Activated CD4-positive, alpha-beta memory T cell treated with anti-CD3 and anti-CD28 coated beads, Interleukin-2, amount 10 ng/mL, durations not matched to agents 7 days and 5 days (primary cell): ENCODE measurements at places on chromosomes 13 and 19. TPM values are rescaled to one million over a fixed set of nuclear protein-coding genes. Genes with fewer than 3 reads are reported as not detected.

ZNF418 gene
- 3.0 TPM for total RNA-seq

TMC4 gene
- total RNA-seq, result 2.8 TPM

ZSWIM9 gene
- total RNA-seq, result 7.0 TPM

CACNG7 gene
- not detected for total RNA-seq

FPR2 gene
- not detected for total RNA-seq

- H3K36me3 ChIP-seq, result no peaks in the 10 kb centered on the region
- H3K4me3 ChIP-seq, result no peak overlapping the region
- no peak for DNase-seq
- no peak overlapping the region for H3K27ac ChIP-seq
- H3K27me3 ChIP-seq, result peaks cover 32% of the 10 kb centered on the region
Measured at GRCh38 chr13:107864543-107865317, 350.6 kb downstream of the LIG4 start.

- DNase-seq, result no peak
- H3K4me1 ChIP-seq, result peaks cover 2% of the 10 kb centered on the region
Measured at GRCh38 chr19:51772977-51773376, 12.0 kb downstream of the FPR2 start.

- DNase-seq, result no peak
- H3K27me3 ChIP-seq, result no peaks in the 10 kb centered on the region
- H3K36me3 ChIP-seq, result no peaks in the 10 kb centered on the region
- H3K27ac ChIP-seq, result no peak overlapping the region
Measured at GRCh38 chr19:28857967-28858366, 355.0 kb downstream of the UQCRFS1 start.

- H3K27ac ChIP-seq, result no peak overlapping the region
- no peak for DNase-seq
- no peaks in the 10 kb centered on the region for H3K27me3 ChIP-seq
- H3K36me3 ChIP-seq, result no peaks in the 10 kb centered on the region
- H3K4me1 ChIP-seq, result no peaks in the 10 kb centered on the region
- H3K4me3 ChIP-seq, result no peak overlapping the region
Measured at GRCh38 chr13:80924596-80924995, 583.7 kb upstream of the SPRY2 start.

- no peaks in the 10 kb centered on the region for H3K27me3 ChIP-seq
- H3K27ac ChIP-seq, result no peak overlapping the region
- no peak overlapping the region for H3K4me3 ChIP-seq
- no peaks in the 10 kb centered on the region for H3K4me1 ChIP-seq
- no peak for DNase-seq
Measured at GRCh38 chr13:37608750-37609339, 10.3 kb upstream of the POSTN start.

- no peaks in the 10 kb centered on the region for H3K4me1 ChIP-seq
- peaks cover 16% of the 10 kb centered on the region for H3K27me3 ChIP-seq
- no peaks in the 10 kb centered on the region for H3K36me3 ChIP-seq
- DNase-seq, result no peak
- no peak overlapping the region for H3K4me3 ChIP-seq
Measured at GRCh38 chr13:26837102-26837501, 76.5 kb upstream of the GPR12 start.

- H3K36me3 ChIP-seq, result no peaks in the 10 kb centered on the region
- no peaks in the 10 kb centered on the region for H3K4me1 ChIP-seq
- no peak overlapping the region for H3K27ac ChIP-seq
- no peaks in the 10 kb centered on the region for H3K27me3 ChIP-seq
Measured at GRCh38 chr13:80180740-80181355, 160.1 kb downstream of the SPRY2 start.

DNA sequence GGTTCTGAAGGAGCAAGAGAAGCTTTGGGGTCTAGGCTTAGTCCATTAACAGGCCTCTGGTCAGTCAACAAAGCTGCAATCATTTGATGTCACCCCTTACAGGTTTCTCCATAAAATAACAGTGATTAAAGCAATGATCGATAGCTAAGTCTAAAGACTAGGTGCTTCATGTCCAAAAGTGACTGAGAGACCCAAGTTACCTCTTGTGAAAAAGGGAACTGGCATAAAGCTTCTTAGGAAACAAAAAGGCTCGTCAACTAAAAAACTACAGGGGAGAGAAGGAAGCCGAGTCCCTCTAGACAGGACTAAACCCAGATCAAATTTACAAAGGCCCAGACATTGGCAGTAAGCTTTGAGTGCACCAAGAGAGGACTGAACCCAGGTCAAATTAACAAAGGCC, 2.2 kb downstream of the DCUN1D2 start:
- DNase-seq, result no peak
- peaks cover 4% of the 10 kb centered on the region for H3K36me3 ChIP-seq
- H3K4me3 ChIP-seq, result no peak overlapping the region
- peaks cover 41% of the 10 kb centered on the region for H3K4me1 ChIP-seq
- H3K27ac ChIP-seq, result no peak overlapping the region

GRCh38 chr19:48674921-48675824, 2.4 kb upstream of the NTN5 start:
- no peaks in the 10 kb centered on the region for H3K36me3 ChIP-seq
- DNase-seq, result peak; percentile 76
- peaks cover 5% of the 10 kb centered on the region for H3K4me1 ChIP-seq

DNA sequence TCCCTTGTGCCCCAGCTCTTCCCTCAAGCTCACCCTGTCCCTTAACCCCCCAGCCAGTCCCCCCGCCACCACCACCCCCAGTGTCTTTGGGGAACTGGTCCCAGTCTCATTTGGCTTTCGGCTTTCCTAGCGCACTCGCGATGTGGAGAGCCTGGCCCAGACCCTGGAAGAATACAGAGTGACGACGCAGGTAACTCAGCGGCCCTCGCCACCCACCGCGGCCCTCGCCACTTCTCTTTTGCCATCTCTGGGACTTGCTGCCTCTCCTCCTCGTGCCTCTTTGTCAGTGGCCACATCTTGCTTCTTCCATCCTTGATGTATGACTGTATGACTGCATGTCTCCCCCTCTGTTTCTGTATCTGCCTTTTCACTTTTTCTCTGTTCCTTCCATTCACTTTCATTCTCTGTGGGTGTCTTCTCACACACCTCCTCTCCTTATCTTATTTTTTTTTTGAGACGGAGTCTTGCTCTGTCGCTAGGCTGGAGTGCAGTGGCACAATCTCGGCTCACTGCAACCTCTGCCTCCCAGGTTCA, 15.7 kb downstream of the PTH2 start:
- no peaks in the 10 kb centered on the region for H3K27me3 ChIP-seq
- no peak for DNase-seq
- H3K27ac ChIP-seq, result no peak overlapping the region
- peaks cover 54% of the 10 kb centered on the region for H3K4me1 ChIP-seq
- no peak overlapping the region for H3K4me3 ChIP-seq

DNA sequence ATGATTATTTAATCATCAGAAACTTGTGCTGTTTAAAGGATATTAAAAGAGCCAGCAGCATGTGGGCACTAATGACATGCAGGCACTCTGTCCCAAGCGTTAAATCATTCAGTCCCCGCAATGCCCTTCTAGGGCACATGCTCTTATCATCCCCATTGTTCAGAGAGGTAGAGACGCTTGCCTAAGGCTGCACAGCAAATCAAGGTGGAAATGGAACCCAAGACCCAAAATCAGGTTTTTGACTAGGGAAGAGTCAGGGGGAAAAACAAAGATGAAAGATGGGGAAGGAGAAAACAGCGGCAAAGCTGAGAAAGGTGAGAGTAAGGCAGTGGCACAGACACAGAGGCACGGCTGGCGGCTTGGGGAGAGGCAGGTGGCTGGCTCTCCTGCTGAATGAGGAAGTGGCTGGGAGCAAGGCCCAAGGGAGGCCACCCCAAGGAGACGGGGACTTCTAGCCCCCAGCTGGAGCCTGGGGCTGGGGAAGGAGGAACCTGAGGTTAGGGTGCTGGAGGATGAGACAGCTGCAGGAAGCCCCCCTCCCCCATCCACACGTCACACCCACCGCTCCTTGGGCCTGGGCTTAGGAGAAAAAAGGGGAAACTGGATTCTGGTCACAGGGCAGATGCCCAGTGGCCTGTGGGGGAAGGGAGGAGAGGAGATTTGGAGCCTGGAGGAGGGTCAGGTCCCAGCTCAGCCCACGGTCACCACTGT, 1.0 kb upstream of the TYROBP start:
- H3K36me3 ChIP-seq, result peaks cover 3% of the 10 kb centered on the region
- H3K27ac ChIP-seq, result no peak overlapping the region
- no peak for DNase-seq

DNA sequence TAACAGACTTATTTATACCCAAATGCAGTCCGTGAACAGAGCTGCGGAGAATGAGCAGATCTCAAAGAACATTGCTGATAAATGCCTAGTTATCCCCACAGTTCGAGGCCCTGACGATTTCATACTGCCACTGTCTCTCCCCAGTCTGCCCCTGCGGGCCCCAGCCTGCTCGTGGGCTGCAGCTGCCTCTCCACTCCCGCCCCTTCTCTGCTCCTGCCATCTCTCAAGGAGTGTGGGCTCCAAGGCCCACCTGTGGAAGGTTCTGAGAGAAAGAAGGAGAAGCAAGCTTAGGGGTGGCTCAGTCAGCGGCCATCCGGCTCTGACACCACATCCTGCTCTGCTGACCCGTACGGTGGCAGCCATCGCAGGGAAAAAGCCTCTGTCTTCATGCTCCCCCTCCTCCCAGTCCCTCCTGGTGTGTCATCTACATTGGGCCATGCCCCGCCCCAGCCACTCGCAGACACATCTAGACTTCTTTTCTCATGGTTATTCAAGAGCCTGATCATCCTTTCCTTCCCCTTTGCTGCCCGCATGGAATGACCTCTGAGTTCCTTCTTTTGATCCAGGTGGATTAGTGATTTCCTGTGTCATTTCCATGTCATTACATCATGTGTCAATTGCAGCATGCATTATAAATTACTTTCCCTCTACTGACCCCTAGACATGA, 52.0 kb downstream of the EPS15L1 start:
- peak overlapping the region; percentile 18 for H3K27ac ChIP-seq
- no peak for DNase-seq
- peaks cover 31% of the 10 kb centered on the region for H3K36me3 ChIP-seq

- H3K27ac ChIP-seq, result no peak overlapping the region
- peaks cover 11% of the 10 kb centered on the region for H3K4me1 ChIP-seq
- peaks cover 36% of the 10 kb centered on the region for H3K27me3 ChIP-seq
- no peak overlapping the region for H3K4me3 ChIP-seq
Measured at GRCh38 chr13:75486146-75487062, 4.4 kb upstream of the TBC1D4 start.

DNA sequence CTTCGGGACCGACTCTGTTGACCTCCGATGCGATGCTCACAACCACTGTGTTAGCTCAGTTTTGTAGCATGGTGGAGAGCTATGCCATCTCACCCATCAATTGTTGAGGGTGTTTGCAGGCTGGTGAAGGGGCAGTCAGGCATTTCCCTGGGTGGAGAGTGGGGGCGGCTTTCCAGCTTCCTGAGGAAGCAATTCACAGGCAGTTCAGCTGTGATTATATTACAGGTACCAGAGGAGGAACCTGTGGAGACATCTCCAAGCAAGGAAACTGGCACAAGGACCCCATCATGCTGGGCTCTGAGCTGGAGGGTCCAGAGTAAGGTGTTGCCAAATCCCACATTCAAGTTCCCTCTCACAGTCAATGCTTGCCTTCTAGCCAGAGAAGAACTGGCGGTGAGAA, 166.0 kb upstream of the ZNF536 start:
- H3K36me3 ChIP-seq, result no peaks in the 10 kb centered on the region
- DNase-seq, result no peak
- H3K4me3 ChIP-seq, result no peak overlapping the region
- no peaks in the 10 kb centered on the region for H3K27me3 ChIP-seq

DNA sequence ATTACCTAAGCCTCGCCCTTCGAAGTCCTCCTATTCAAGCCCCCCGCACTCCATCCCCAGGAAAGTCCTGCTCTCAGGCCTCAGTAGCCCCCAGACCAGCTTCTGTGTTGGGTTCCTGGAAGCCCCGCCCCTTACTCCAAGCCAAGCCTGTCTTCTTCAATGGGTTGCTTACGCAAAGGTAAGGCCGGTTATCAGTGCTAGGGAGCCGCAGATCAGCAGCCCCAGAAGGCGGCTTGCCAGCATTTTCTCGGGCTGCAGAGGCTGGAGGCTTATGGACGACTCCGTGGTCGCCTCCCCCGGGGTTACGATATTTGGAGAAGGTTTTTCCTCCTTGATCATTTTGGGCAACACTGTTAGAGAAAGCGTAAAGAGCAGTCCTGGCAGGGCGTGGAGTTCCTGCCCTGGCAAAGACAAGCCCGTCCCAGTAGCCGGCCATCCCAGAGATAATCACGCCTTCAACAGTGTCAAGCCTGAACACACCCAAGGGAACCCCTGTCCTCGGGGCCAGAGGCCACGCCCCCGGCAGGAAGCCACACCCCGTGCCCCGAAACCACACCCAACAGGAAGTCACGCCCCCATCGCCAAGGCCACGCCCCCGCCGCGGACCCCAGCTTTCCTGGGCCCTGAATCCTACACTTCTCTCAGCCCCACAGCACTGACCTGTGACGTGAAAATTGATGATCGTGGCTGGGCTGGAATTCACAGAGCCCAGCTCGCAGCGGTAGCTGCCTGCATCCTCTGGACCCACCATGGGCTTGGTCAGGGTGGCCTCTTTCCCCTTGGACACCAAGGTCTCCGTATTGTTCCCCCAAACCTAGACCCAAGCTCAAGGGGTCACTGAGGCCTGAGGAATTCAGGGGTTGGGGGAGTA, 954 bp upstream of the RASIP1 start:
- H3K27ac ChIP-seq, result no peak overlapping the region
- peaks cover 11% of the 10 kb centered on the region for H3K27me3 ChIP-seq
- DNase-seq, result peak; percentile 50
- no peaks in the 10 kb centered on the region for H3K36me3 ChIP-seq
- H3K4me1 ChIP-seq, result peaks cover 32% of the 10 kb centered on the region
- no peak overlapping the region for H3K4me3 ChIP-seq

GRCh38 chr13:75792526-75793187, 156.5 kb downstream of the LMO7 start:
- no peak for DNase-seq
- no peaks in the 10 kb centered on the region for H3K27me3 ChIP-seq
- no peak overlapping the region for H3K27ac ChIP-seq
- no peak overlapping the region for H3K4me3 ChIP-seq
- H3K4me1 ChIP-seq, result peaks cover 4% of the 10 kb centered on the region

DNA sequence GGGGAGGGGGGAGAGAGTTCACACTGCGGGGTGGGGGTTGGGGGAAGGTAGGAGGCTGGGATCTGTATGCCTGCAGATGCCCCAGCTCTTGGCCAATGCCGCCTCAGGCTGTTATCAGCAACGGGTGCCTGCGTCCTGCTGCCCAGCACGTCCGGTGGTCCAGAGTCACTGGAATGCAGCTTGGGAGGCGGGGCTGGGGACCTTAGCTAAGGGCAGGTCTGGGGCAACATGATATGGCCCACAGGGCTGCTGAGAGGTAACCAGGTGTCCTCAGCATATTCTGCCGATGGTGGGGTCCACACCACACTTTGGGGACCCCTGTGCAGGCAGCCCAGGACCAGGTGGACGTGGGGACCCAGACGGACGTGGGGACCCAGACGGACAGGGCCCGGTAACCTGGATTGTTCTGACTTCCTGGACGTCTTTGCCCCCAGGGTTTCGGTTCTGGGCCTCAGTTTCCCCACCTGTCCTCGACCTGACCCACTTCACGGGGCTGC, 668 bp upstream of the ARHGAP45 start:
- H3K27me3 ChIP-seq, result no peaks in the 10 kb centered on the region
- peak overlapping the region; percentile 64 for H3K4me3 ChIP-seq
- H3K4me1 ChIP-seq, result peaks cover 45% of the 10 kb centered on the region
- no peak for DNase-seq
- peaks cover 27% of the 10 kb centered on the region for H3K36me3 ChIP-seq

GRCh38 chr19:31451686-31452330, 102.6 kb upstream of the TSHZ3 start:
- H3K4me3 ChIP-seq, result no peak overlapping the region
- H3K4me1 ChIP-seq, result no peaks in the 10 kb centered on the region
- no peaks in the 10 kb centered on the region for H3K27me3 ChIP-seq
- H3K27ac ChIP-seq, result no peak overlapping the region
- DNase-seq, result no peak

GRCh38 chr13:61040181-61040580, 375.5 kb downstream of the PCDH20 start:
- H3K4me1 ChIP-seq, result no peaks in the 10 kb centered on the region
- no peak overlapping the region for H3K27ac ChIP-seq
- no peaks in the 10 kb centered on the region for H3K36me3 ChIP-seq
- no peaks in the 10 kb centered on the region for H3K27me3 ChIP-seq
- DNase-seq, result no peak
